ENCODE measurements at places on chromosomes 5 and 9.

DNA sequence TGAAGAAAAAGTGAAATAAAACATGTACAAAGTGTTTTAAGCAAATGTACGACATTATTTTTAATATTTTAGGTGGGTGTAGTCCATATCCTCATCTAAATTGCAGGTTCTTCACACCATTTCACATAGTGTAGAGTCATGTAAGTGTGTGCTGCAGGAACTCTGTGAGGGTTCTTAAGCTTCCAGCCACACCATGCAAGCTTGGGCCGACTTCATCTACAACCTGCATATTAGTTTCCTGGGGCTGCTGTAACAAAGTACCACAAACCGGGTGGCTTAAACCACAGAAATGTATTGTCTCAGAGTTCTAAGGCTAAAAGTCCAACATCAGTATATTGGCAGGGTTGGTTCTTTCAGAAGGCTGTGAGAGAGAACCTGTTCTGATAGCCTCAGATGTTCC lies 10.2 kb downstream of the PAM start:
- DNase-seq: no peak

DNA sequence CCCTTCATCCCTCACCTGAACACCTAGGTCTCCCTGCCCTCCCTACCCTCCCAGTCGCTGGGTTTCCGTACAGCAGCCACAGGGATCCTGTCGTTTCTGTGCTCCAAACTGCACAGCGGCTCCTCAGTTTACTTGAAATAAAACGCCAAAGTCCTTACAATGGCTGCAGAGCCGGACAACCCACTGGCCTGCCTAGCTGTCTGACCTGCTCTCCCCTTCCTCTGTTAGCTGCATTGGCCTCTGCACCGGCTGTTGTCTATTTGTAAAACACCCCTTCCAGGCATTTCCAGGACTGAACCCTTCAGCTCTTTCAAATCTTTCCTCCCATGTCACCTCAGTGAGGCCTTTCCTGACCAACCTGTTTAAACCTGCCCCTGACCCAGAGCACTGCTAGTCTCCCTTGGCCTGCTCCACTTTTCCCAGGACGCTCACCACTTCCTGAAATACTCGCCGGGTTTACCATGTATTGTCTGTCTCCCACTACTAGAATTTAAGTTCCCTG lies 9.1 kb upstream of the MGAT1 start:
- DNase-seq: no peak

GRCh38 chr9:110767559-110768063 lies 99.0 kb downstream of the MUSK start:
- DNase-seq: no peak

DNA sequence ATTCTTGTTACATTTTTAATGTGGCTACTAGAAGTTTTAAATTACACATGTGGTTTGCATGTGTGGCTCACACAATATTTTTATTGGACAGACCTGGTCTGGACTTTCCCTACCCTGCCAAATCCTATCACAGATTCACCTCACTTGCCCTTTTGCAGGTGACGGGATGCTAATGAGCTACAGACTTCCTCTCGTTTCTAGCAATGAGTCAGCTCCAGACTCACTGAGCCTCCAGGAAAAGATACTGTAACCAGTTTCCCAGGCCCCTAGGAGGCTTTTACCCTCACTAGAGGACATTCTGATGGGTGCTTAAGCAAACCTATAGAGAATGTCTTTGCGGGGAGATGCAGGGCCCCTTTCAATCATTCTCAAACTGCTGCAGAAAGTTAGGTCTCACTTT lies 135.4 kb downstream of the WDR41 start:
- DNase-seq: peak; percentile 64

DNA sequence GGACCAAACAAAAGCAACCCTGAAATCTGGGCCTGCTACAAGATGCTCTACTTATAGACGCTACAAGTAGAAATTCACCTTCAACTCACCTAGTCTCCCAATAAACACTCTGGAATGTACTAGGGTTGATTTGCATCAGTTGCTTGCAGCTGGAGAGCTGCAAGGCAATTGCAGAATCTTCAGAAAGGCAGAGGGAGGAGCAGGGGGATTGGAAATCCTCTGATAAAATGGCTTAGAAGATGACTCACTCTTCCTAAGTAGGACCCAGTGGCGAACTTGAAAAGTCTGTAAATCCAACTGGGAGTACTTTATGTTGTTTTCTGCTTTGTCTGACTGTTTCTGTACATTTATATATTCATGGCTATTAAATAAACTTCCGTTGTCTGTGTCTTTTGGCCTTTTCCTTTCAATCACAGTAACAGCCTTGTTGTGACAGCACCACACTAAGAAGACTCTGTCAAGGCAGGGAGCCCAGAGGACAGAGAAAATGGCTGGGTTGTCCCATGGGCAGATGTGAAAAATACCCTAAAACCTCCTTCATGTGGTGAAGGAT lies 14.7 kb upstream of the MLLT3 start:
- no peak for DNase-seq

GRCh38 chr9:24293386-24293785 lies 252.3 kb downstream of the IZUMO3 start:
- no peak for DNase-seq

DNA sequence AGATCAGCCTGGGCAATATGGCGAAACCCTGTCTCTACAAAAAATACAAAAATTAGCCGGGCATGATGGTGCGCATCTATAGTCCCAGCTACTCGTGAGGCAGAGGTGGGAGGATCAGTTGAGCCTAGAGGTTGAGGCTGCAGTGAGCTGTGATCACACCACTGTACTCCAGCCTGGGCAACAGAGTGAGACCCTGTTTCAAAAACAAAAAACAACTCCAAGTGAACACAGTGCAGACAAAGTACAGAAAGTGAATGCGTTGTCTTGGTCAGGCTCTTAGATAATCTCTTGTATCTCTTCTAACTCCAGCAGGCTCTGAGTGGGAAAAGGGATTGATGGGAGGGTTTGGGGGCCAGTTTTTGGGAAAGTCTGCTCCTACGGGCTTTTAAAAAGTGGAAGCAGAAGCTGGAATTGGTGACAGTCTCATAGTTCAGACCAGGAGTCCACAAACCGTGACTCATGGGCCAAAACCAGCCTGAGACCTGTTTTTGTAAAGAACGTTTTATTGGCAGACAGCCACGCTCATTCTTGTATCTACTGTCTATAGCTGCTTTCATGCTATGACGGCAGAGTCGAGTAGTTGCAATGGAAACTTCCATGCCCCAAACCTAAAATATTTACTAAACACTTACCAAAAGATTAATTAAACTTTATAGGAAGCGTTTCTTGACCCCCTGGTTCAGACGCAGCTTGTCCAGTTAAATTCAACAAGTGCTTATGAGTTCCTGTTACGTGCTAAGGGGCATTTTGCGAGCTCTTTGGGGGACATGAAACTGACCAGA lies 32.9 kb downstream of the NDST1 start:
- DNase-seq: no peak

- DNase-seq: no peak
Measured at GRCh38 chr5:106964132-106964531, 706.6 kb downstream of the EFNA5 start.

DNA sequence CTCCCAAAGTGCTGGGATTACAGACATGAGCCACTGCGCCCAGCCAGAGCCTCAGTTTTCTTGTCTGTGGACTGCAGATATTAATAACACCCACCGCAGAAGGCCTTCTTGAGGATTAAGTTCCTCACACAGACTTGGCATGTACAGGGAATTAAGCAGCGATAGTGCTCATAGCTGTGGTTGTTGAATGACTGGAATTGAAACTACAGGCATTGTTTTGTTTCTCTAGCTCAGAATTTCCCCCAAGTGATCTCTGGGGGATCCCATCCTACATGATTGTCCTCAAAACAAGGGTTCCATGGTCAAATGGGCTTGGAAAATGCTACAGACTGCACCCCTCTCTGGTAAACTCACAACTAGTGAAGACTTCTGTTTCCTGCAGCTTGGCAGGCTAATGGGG lies 44.2 kb upstream of the TDRD7 start:
- DNase-seq: peak; percentile 61

DNA sequence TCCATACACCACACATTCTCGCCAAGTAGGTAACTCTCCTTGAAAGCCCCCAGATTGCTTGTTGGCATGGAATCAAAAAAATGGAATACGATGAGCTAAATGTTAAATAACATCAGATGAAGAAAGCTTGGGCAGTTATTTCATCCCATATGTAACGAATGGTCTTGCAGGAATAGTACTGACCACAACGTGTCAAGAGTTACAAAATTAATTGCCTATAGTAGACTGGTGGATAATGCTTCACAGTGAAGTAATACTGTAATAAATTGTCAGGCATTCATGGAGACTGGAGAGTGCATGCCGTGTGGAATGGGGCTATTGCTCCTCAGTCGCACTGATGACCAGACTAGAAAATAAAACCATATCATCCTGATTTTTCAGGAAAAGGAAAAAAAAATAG lies 1628.7 kb downstream of the MAT2B start:
- no peak for DNase-seq

- DNase-seq: peak; percentile 85
Measured at GRCh38 chr9:136551401-136552116, 5.7 kb upstream of the NOTCH1 start.

- DNase-seq: no peak
Measured at GRCh38 chr5:148384380-148384737, 601 bp downstream of the FBXO38 start.

- no peak for DNase-seq
Measured at GRCh38 chr5:56569076-56569475, 246.3 kb upstream of the MAP3K1 start.

- no peak for DNase-seq
Measured at GRCh38 chr5:76209297-76209696, 126.1 kb downstream of the SV2C start.

GRCh38 chr5:133470841-133471240 lies 141.5 kb downstream of the FSTL4 start:
- no peak for DNase-seq

DNA sequence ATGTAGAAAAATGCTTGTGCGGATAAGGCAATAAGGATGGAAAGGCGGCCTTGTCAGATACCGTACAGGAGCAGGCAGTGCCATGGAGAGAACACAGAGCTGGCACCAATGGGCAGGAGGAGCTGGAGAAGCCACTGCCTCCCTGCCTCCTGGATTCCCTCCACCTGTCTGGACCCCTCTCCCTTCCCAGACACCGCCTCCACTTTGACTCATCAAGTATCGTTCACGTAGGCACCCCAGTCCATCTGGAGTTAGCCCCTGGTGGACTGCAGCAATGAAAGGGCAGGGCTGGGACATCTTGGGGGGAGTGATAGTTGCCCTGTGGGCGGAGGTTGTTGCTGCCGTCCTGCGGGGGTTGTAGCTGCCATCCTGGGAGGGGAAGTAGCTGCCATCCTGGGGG lies 232.0 kb downstream of the ROR2 start:
- DNase-seq: no peak

- DNase-seq: no peak
Measured at GRCh38 chr9:109031241-109031640, 17.9 kb upstream of the CTNNAL1 start.
